ENCODE measurements at places on chromosomes 3 and 15.

- DNase-seq, result no peak
These were observed 261.3 kb upstream of the TLE3 start for GRCh38 chr15:70358871-70359647.

DNA sequence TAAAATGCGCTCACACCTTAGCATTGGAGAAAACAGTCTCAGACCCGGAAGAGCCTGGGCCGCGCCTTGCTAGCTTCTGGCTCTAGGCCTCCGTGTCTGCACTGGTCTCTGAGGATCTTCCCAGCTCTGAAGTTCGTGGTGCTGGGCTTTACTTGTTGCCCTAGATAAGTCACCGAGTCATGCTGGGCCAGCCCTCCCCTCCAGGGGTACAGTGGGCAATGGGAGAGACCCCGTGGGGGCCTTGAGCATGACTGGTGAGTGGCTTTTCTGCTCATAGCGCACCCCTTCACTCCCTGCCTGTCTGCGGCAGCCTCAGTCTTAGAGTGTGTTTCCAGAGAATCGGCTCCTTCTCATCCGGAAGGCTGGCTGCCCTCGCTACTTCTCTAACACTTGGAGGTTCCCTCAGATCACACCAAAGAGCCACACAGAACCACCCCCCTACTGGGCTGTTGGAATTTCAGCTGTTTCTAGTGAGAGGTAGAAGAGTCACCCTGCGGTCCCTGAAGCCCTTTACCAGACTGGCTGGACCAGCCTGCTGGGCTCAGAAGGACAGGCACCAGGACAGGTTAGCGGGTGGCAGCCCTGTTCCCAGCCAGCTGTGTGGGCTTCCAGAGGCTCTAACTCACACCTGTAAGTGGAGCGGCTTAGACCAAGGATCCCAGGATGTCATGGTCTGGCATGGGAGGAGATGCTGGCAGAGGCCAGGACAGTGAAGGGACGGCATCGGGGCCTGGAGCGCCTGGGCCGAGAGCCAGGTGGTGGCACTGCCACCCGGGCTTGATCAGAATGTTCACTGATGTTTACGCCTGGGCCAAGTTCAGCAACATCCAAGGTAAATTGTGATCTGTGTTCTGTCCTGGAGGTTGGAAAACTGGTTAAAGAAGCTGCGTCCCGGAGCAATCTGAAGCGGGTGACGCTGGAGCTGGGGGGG lies 17.9 kb downstream of the ALDH1A3 start:
- no peak for DNase-seq

- DNase-seq, result peak; percentile 20
These were observed 131.7 kb downstream of the TNIK start for GRCh38 chr3:171328419-171329082.

GRCh38 chr15:77810130-77810571 lies 177.4 kb upstream of the LINGO1 start:
- DNase-seq, result no peak

DNA sequence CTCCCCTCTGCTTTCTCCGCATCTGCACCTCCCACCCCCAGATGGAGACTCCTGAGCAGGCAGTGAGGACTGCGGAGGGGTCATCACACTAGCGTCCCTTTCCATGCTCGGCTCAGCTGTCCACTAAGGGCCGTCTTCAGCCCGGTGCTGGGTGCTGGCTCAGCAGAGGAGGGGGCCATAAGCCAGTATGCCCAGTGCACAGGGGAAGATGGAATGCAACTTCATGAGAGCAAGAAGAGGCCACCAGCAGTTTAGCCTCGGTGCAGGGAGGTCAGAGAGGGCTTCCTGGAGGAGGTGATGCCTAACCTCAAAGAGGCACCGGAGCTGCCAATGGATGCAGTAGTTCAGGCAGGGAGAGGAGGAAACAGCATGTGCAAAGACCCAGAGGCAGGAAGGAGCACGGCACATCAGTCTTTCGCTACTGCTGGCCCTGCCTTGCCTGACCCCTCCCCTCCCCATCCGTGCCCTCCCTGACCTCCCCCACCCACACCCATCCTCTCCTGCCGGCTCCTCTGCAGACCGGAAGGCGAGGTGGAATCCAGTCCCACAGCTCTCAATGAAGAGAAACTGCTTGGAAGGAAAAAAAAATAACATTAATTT lies 15.2 kb upstream of the PLXND1 start:
- DNase-seq, result no peak

DNA sequence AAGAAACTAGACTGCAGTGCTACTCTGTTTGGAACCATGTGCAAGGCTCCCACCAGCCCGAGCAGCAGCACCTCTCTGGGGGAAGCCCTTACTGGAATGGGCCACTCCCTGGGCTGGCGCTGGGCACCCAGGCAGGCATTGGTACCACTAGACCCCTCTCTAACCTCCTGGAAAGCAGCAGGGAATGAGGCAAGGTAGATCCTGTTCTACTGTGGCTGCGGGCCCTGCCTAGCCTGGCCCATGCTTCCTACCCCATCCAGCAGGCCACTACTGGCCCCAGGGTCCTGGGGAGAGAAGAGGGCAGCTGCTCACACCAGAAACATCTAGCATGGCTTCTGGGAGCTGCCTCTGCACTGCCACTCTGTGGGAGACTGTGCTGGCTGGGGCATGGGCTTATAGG lies 44.8 kb downstream of the MESD start:
- DNase-seq, result no peak

GRCh38 chr3:52530918-52531826 lies 2.5 kb downstream of the NT5DC2 start:
- DNase-seq, result no peak

DNA sequence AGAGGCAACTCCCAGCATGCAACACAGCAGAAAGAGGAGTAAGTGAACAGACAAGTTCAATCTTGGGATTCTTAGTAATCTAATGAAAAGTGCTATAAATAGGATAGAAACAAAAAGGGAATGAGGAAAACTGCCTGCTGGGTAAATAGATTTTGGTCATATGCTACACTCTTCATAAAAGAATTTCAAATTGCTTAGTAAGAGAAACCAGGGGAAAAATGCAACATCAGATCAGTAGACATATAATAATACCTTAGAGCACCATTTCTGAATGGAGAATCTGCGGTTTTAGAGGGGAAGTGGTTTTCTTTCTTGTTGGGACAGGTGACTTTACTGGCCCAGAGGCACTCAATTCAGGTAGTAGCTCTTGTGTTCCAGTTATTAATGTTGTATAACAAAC lies 13.4 kb upstream of the TBC1D5 start:
- no peak for DNase-seq

DNA sequence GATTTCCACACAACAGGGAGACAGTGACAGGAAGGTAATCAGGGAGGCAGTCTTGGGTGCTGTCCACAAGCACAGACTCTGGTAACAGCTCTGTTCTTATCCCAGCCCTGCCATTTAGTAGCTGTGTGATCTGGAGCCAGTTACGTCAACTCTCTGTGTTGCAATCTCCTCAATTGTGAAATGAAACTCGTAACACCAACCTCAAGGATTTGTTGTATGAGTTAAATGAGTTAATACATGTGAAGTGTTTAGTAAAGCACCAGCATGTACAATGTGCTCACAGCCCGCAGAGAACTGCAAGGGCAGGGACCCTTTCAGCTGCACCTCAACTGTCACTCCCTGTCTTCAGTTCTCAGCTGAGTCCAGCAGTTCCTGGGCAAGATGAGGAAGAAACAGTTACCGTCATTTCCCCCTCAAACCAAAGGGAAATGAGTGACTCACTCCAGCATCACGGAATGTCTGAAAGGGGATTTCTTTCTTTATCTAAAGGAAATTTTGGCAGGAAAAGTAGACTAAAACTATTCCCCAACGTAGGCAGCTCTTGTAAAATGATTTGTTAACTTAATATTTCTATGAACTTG lies 39.9 kb upstream of the MB21D2 start:
- peak; percentile 98 for DNase-seq

- DNase-seq, result no peak
These were observed 233.4 kb upstream of the THBS1 start for GRCh38 chr15:39347453-39347852.

- no peak for DNase-seq
These were observed 103.5 kb upstream of the KCNAB1 start for GRCh38 chr3:156016902-156017301.

DNA sequence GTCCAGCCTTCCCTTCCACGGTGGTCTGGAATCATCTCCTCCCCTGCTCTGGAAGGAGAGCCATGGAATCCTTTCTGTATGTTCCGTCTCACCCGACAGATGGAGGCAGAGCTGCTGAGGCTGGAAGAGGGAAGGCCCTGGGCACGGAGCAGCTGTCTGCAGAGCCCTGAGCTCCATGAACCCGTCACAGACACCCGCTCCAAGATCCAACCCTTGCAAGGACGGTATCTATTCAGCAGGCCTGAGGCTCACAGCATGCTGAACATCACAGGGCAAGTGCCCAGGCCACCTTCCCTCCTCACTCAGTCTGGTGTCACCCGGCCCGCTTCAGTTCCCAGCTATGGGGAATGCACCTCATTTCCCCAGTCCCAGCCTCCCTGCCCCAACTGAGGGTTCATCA lies 103.9 kb downstream of the LRIG1 start:
- DNase-seq, result no peak

DNA sequence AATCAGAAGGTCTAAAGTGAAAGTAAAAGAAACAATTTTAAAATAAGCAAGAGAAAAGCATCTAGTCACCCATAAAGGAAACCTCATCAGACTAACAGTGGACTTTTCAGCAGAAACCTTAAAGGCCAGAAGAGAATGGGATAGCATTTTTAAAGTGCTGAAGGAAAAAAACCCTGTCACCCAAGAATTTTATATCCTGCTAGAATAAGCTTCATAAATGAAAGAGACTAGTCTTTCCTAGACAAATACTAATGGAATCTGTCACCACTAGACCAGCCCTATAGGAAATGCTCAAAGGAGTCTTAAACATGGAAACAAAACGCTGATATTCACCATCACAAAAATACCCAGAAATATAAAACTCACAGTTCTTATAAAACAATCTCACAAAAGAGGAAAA lies 46.9 kb downstream of the TAMM41 start:
- no peak for DNase-seq

GRCh38 chr3:188158731-188159310 lies 4.9 kb downstream of the LPP start:
- DNase-seq, result no peak

DNA sequence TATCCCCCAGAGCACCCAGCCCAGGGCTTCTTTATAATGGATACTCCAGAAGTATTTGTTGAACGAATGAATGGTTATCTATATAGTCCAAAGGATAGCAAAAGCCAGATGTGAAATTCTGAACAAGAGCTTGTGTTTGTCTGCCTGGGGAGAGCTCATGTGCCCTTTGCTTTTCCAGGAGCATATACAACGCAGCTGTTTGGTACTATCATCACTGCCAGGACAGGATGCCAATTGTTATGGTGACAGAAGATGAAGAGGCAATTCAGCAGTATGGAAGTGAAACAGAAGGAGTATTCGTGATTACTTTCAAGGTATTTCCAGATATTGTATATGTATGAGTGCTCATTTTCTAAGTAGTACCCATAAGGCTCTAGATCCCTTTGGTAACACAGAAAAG lies 15.2 kb downstream of the DIS3L start:
- no peak for DNase-seq

DNA sequence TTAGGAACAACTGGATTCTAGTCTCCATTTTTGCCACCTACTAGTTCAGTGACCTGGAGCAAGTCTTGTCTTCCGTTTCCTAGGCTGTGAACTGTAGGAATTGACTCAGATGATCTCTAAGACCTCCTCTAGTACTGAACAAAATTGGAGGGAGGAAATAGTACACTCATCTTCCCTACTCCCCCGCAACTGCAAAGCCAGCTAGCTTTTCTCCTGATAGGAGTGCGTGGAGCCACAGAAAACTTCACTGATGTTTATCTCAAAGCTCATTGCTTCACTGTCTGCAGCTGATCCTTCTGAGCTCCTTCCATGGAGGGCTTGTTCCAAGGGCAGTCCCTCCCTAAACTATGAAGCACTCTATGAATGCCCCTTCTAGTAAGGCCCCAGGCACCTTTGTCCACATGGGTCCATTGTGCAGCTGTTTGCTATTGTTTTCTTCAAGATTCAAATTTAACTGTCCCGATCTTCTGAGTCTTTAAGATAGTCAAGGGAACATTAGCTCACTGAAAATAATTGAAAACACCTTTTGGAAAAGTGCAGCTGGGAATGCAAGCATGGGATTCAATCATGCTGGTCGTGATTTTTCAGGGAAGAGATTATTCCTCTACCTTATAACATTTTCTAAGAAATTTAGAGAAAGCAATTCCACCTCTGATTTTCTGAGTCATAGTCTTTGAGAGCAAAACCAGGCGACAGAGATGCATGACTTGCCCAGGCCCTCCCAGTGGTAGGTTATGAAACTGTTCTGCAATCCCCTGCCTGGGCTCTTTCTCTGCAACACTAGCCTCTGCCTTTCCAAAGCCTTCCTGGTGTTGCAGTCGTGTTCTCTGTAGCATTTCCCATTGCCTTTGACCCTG lies 24.3 kb downstream of the FILIP1L start:
- peak; percentile 83 for DNase-seq

DNA sequence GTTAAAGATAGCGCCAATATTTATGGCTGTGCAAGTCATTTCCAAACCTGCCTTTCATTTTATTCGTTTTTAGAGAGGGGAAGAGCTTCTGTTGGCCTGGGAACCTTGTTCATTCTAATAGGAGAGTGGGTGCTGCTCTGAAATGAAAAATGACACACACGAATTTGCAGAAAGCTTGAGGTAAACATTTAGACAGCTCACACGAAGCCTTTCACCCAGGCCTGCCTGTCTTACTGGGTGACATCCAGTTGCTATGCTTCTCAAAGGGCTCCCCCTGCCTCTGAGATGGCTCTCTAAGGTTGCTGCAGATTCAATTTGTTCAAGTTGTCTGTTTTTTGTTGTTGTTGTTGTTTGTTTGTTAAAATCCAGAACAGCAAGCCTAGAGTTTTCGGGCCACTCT lies 18.2 kb downstream of the PEX5L start:
- no peak for DNase-seq

DNA sequence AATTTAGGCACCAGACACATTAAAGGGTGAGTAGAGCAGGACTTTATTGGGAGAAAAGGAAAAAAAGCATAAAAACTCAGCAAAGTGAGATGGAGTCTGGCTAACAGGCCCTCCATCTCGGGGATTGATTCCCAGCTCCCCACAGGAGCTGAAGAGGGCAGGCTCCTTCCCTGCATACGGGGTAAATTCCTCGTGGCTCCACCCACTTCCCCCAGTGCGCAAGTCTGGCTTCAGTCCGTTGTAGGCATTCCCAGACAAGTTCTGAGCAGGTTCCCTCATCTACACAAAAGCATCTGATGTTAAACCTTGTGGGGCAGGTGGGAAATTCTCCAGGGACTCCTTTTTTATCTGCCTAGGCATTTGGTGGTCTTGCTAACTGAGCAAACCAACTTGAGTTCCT lies 722.6 kb downstream of the ZNF385D start:
- DNase-seq, result no peak

GRCh38 chr15:39907216-39907615 lies 12.8 kb downstream of the GPR176 start:
- no peak for DNase-seq

- no peak for DNase-seq
These were observed 54.4 kb downstream of the INO80 start for GRCh38 chr15:41061667-41062066.

DNA sequence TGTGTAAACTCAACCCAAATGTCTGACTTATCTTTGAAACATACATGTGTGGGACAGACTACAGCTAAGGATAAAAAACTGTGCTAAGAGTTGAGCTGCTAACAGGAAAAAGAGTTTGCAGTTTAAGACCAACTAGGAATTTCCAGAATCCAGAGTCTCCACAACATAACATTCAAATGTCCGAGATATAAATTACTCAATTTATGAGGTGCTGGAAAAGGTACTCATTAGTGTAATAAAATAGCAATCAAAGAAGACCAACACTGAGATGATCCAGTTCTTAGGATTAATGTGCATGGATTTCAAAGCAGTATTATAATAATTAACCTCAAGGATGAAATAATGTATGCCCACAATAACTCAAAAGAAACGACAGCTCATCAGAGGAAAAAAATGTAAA lies 426.5 kb upstream of the KCNMB2 start:
- no peak for DNase-seq

All from iris pigment epithelial cell (primary cell).